Osteoblast (primary cell): ENCODE measurements at places on chromosomes 2 and 18. TPM values are rescaled to one million over a fixed set of nuclear protein-coding genes. Genes with fewer than 3 reads are reported as not detected.
A peak's percentile ranks its signal among the peaks of the same experiment; 100 is the strongest.

- DNase-seq = no peak
Observed at GRCh38 chr2:113888641-113889470, 1.0 kb upstream of the ACTR3 start.

DNA sequence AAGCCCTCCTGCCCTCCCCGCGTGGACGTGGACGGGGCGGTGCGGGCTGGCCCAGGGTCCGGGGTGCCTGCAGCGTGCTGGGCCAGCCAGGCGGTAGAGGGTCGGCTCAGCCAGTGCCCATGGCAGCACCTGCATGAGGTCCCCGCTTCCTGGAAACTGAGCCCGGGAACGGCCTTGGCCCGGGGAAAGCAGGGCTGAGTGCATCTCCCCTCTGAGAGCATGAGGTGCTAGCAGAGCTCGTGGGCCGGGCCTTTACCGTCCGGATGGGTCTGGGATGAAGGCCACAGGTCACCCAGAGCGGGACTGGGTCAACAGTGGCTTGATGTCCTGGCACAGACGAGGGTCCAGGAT, 39.8 kb downstream of the TSHZ1 start:
- DNase-seq = no peak

DNA sequence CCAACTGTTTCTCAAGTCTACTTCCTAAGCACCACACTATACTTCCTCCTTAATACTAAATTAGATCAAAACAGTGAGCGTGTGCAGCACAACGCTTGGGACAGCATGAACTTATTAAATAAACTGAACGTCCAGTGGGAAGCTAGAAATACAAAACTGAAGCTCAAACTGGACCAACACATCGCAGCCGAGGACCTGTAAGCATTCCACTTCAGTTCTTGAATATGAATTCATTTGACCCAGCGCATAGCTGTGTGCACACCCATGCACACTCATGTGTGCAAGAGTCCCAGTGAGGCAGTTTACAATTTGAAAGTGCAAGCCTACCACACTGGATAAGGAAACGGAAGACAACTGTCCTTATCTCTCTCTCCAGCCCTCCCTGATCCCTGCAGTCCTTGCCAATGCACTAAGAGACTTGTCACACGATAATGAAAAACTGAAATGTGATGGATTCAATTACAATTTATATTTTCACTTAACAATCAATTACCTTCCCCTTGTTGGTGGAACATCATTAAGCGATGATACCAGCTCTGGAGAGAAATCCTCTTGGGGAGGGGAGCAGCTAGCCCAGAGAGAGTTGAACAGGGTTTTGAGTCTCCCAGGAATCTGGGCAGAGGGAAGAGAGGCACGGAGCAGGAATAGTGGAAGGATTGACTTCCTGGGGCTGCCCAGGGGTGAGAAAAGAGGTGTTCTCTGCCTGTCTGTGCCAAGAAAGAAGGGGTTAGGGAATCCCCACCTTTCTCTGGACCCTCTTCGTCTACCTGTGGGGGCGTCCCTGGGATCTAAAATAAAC, 186.5 kb upstream of the KLHL29 start:
- DNase-seq = no peak

DNA sequence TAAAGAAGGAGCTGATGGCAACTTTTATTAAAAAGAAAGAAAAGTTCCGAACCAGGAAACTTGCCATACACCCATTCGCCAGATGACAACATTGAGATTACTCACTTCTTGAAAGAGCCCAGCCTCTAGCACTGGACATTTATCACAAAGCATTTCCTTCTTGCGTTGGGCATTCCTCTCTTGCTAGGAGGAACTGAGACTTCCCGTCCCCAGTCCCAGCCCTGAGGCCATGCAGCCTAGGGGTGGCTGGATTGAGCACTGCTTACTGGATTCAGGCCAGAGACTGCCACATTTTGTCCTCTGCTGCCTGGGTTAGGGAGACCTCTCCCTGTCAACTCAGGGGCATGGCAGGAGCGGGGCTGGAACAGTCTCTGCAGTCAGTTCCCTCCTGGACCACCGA, 80.1 kb downstream of the SDC1 start:
- DNase-seq = no peak

DNA sequence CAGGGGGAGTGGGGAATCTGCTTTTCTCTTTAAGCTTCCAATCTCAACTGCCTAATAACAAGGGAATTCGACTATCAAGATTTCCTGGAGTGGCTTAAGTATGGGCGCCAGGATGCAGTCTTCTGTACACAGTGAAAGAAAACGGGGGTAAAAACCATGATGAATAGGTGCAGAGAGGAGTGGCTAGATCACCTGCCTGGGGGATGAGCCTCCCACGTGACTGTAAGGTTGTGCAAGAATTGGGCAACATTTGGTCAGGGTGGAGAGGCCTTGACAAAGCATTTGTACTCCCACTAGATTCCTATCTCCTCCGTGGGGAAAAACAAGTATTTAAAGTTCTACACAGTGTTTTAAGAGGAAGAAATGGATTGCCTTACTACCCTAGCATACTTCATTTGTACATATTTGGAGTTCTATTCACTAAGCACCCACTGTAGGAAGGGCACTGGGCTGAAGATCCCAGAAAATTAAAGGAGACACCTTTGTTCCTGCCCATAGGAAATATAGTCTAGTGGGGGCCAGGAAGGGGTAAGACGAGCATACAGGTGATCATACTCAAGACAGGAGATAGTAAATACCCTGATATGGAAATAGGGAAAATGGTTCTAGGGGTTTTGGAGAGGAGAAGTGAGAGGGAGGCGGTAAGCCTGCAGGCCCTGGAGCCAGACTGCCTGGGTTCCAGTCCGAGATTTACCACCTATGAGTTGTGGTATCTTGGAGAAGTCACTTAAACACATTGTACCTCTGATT, 29.2 kb downstream of the EPAS1 start:
- no peak for DNase-seq

GRCh38 chr2:77664491-77664890, 142.3 kb upstream of the LRRTM4 start:
- no peak for DNase-seq

GRCh38 chr2:46315103-46315890, 18.1 kb downstream of the EPAS1 start:
- DNase-seq = peak; percentile 86

The AKAIN1 gene
- not detected in 2 replicates for total RNA-seq

The PAIP2B gene
- 0.36 and 0.59 TPM in 2 replicates for total RNA-seq
